CD4-positive, alpha-beta T cell treated with Interleukin-15 for 4 hours (primary cell): ENCODE measurements at places on chromosomes 11 and 22.

GRCh38 chr11:75735181-75735845 is 17.7 kb downstream of the MOGAT2 start:
- DNase-seq, result no peak

DNA sequence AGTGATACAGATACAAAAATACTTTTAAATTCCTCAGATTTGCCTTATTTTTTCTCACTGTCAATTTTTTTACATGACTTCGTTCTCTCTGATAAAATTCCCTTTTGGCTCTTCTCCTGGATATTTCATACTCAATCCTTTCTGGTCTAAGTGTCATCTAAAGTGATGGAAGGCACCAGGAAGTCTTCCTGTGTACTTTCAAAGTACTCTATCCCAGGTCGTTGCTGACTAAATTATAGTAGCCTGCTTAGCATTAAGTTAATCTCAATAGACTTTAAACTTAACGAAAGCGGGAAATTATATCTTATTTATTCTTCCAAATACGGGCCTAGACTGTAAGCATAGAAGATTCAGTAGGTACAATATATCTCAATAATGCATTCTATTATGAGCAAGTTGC is 67.8 kb downstream of the CASP12 start:
- no peak for DNase-seq

- no peak for DNase-seq
Observed at GRCh38 chr11:77560605-77561004, 29.1 kb upstream of the AQP11 start.

- no peak for DNase-seq
Observed at GRCh38 chr11:72958791-72959190, 144.6 kb downstream of the ATG16L2 start.
